ENCODE measurements at places on chromosomes 3 and 15.

- no peak for DNase-seq
These were observed 34.6 kb downstream of the TNFAIP8L3 start for GRCh38 chr15:51060030-51060673.

DNA sequence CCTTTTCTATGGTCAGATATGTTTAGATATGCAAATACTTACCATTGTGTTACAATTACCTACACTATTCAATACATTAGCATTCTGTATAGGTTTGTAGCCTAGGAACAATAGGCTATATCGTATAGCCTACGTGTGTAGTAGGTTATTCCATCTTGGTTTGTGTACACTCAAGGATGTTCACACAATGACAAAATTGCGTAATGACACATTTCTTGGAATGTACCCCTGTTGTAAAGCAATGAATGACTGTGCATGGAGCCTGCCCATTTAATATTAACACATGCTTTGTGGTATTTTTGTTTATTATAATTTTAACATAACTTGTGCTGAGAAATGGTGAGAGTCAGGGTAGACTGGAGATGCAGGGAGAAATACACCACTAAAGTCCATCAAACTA is 154.9 kb downstream of the LEKR1 start:
- no peak for DNase-seq

DNA sequence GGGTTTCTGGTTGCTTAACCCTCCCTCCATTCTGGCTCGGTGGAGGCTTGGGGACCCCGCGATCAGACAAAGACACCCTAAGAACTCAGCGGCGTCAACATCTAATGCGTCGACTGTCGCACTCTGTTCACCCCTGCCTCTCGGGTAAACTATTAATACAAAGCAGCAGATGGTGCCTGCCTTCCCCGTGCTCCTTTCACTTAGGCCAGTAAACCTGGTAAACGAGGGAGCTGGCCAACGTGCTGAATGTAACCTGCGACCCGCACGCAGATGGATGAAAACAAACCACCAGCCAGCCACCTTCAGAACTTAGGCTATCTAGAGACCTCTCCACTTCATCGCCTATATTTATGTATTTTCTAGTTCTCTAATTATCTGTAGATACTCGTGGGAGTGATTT is 848 bp upstream of the CADPS start:
- DNase-seq: no peak

GRCh38 chr3:144816323-144816722 is 844.7 kb downstream of the DIPK2A start:
- no peak for DNase-seq

GRCh38 chr3:25313286-25313685 is 114.8 kb upstream of the RARB start:
- no peak for DNase-seq

DNA sequence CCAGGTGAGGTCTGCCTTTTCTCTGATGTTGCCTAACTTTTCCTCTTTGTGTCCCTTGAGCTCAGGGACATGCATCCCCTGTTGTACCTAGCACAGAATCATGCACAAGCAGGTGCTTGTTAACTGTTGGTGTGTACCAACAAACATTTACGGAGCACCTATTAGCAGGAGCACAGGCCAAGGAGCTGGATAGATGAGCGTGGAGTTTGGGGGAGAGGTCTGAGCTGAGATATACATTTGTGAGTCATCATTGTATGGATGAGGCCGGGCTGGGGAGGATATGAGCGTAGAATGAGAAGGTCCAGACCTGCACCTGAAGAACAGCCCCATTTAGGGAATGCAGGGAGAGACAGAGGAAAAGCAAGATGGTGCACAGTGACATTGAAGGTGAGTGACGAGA is 53.4 kb downstream of the SMAD3 start:
- DNase-seq: no peak

DNA sequence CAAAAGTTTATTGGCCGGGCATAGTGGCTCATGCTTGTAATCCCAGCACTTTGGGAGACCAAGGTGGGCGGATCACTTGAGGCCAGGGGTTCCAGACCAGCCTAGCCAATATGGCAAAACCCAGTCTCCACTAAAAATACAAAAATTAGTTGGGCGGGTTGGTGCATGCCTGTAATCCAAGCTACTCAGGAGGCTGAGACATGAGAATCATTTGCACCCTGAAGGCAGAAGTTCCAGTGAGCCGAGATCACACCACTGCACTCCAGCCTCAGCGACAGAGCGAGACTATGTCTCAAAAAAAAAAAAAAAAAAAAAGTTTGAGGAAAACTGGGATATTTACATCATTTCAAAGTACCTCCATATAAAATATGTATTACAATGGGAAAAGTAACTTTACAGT is 40.4 kb downstream of the ETFA start:
- no peak for DNase-seq

- DNase-seq: no peak
These were observed 159.6 kb upstream of the GADL1 start for GRCh38 chr3:31054032-31054431.

GRCh38 chr3:49428752-49429080 is 408 bp downstream of the NICN1 start:
- no peak for DNase-seq

- DNase-seq: no peak
These were observed 1.2 kb downstream of the COX17 start for GRCh38 chr3:119676020-119676419.

- no peak for DNase-seq
These were observed 5.5 kb upstream of the ARID3B start for GRCh38 chr15:74535388-74536084.

GRCh38 chr3:42864321-42864950 is 11.2 kb downstream of the CYP8B1 start:
- no peak for DNase-seq

GRCh38 chr3:136193278-136194054 is 2.7 kb downstream of the MSL2 start:
- DNase-seq: no peak

DNA sequence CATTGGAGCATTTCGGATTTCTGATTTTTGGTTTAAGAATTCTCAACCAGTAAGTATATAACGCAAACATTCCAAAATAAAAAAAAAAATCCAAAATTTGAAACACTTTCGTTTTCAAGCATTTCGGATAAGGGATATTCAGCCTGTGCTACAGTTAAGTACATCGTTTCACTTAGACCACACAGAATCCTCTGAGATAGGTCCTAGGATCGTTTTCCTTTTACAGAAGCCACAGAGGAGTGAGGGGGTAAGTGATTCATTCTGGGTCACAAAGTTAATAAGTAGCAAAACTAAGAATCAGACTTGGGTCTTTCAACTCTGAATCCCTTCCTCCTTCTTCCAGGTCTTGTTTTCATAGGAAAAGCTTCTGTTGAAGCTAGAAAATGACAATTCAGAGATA is 249.3 kb downstream of the BBX start:
- DNase-seq: no peak

- no peak for DNase-seq
These were observed 80.8 kb downstream of the SMAD3 start for GRCh38 chr15:67146234-67146633.

GRCh38 chr15:71302861-71303410 is 187.7 kb downstream of the THSD4 start:
- no peak for DNase-seq

DNA sequence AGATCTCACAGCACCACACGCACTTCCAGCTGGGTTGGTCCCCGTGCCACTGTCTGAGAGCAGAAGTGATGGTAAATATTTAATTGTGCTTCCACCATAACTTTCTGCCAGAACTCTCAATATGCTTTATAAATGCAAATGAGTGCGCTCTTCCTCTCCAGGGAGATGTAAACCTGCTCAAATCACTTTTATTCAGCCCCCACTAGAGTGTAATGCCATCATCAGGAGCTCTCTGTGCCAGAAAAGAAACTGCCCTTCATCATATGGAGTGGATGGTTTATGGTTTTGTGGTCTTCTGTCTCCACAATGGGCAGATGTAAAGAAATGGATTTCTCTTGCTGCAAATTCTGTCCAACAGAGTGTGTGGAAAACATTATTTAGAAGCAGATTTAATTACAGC is 127.0 kb downstream of the EPHB1 start:
- no peak for DNase-seq

- DNase-seq: no peak
These were observed 26.8 kb upstream of the CSTA start for GRCh38 chr3:122298239-122298638.

DNA sequence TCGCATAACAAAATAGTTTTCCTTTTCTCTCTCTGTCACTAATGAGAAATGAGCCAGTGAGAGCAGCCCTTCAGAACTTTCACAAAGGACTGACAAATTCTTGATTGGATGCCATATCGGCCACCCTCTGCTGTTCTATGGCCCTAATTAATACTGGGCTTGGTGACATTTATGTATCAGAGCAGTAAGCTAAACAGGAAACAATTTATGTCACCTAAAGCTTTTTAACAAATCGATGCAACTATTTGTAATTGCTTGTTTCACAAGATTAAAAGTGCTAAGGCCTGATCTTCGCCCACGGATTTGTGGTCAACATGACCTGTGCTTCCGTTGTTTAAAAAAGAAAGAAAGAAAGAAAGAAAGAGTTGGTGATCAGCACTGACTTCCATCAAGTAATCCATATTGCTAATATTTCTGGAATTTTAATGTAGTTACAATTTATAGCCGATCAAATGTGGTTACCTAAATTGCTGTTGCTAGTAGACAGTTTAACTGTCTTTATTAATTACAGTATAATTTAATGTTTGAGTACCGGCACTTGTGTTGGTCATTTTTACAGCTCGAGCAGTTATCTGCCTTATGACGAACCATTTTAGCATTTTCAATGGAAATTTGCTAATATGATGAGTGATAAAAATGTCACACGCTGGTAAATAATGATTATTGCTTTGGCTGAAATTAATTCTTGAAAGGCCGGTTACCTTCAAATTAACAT is 631.3 kb downstream of the FOXP1 start:
- DNase-seq: no peak

- DNase-seq: no peak
These were observed 56.7 kb upstream of the PRR23C start for GRCh38 chr3:139101396-139101795.

- DNase-seq: no peak
These were observed 11.0 kb downstream of the SHOX2 start for GRCh38 chr3:158095111-158095813.

- no peak for DNase-seq
These were observed 10.7 kb upstream of the CNTN6 start for GRCh38 chr3:1082108-1082507.

- DNase-seq: no peak
These were observed 304.4 kb downstream of the FGF12 start for GRCh38 chr3:192422997-192423342.

GRCh38 chr3:195142519-195142918 is 128.4 kb downstream of the XXYLT1 start:
- DNase-seq: no peak

- no peak for DNase-seq
These were observed 15.4 kb upstream of the CX3CR1 start for GRCh38 chr3:39295184-39295775.

GRCh38 chr3:180571831-180572598 is 29.9 kb upstream of the TTC14 start:
- no peak for DNase-seq

DNA sequence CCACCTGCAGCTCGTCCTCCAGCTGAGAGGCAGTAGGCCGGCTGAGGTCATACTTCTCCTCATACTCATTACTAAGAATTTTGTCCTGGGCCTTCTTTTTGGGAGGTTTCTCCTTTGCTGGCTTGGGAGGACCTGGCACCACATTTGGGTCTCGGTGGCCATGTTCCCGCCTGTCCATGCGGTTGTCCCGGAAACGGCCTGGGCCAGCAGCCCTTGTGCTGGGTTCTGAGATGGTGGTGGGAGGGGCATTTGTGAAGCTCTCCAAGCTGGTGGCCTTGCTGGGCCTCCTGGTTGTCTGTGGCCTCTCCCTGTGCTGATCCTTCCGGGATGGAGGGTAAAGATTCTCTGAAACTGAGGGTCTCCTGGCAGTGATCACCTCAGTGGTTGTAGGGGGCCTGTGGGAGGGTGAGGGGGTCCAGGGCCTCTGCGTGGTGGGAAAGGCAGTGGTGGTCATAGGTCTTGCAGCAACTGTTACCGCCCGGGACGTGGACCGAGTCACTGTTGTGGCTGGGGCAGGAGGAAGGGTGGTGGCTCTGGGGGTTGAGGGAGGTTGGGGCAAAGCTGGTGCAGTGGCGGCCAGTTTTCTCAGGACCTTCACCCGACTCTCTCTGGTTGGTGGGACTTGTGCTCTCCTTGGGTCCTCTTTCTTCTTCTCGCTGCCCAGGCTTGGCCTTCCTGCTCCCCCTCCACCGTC is 2.5 kb downstream of the CCDC80 start:
- no peak for DNase-seq
